ENCODE measurements at places on chromosomes 11 and 22.

DNA sequence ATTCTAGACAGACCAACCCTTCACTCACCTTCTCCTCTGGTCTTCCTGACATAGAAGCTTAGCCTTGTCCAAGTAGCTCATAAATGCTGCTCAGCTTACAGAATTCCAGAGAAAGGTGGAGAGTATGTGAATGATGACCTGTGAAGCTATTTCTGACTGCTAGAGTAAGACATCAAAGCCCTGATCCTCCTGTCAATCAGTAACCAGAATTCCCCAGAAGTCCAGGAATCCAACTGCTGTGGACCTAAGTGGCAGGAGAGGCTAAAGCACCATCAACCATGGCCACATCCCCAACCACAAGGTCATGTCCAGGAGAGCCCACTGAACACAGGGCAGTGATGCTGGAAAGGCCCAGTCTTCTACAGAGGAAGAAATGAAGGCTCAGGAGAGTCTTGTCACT is 2.6 kb downstream of the OR51G2 start:
- no peak for DNase-seq

DNA sequence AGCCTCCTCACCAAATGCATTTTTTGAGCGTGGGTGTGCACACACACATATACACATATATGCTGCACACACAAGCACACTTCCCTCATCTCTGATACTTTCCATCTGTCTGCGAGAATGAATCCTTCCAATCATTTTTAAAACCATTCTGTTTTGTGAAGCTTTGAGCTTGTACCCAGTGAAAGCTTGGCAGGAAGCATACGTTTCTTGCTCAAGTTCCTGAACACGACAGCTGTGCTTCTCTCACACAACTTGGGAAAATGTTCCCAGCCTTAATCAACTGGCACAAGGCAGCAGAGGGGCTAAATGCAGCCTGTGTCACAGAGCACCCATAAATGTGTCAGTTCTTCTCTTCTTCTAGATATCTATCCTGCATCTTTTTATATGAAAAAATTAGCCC is 524.0 kb upstream of the KIRREL3 start:
- no peak for DNase-seq

DNA sequence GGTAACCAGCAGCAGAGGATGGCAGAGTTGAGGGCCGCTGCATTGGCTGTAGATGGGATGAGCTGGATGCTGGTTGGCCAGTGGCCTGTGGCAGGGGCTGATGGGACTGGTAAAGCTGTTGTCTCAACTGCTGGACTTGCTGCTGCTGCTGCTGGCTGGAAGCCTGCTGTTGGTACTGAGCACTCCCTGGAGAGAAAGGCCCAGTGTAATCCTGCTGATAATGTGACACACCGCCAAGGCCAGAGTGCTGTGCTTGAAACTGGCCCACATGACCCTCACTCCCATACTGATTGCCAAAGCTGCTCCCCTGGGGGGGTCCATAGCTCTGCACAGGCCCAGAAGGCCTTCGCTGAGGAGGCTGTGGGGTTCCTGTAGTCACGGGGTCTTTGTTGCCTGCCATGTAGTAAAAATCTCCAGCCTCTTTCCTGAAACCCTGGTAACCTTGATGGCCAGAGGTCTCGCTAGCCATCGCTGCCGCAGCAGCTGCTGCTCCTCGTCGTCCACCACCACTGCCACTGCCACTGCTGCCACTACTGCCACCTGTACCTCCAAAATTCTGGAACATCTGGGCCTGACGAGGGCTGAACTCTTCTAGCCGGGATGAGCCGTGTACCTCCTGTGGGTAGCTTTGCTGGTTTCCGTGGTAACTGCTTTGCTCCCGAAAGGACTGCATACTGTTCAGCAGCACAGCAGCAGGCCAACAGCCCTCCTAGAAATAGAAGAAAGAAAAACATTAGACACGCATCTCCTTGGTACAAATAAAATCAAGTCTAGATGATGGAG is 55.6 kb downstream of the TCF20 start:
- DNase-seq = no peak

DNA sequence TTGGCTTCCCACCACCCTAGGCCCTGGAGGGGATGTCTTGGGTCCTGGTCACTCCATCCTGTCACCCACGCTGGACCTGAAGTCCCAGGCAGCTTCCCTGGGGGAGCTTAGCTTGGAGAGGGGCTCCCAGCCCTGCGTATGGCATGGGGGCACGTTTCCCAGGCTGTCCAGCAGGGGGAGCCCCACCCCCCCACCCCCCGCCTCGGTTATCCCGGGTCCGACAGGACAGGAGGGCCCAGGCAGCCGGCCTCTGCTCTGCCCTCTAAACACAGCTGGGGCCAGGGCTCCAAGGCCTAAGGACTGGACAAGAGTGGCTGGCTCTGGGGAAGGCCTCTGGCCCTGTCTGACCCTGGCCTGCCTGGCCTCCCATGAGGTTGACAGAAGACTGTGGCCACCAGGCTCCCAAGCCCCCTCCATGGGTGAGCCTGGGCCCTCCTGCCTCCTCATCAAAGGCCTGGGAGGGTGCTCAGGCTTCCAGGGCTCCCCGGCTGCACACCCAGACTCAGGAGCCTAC is 104.8 kb downstream of the NECTIN1 start:
- no peak for DNase-seq

GRCh38 chr11:62573006-62573591 is 592 bp downstream of the EEF1G start:
- peak; percentile 33 for DNase-seq
